ENCODE measurements at places on chromosomes 11 and 22.

DNA sequence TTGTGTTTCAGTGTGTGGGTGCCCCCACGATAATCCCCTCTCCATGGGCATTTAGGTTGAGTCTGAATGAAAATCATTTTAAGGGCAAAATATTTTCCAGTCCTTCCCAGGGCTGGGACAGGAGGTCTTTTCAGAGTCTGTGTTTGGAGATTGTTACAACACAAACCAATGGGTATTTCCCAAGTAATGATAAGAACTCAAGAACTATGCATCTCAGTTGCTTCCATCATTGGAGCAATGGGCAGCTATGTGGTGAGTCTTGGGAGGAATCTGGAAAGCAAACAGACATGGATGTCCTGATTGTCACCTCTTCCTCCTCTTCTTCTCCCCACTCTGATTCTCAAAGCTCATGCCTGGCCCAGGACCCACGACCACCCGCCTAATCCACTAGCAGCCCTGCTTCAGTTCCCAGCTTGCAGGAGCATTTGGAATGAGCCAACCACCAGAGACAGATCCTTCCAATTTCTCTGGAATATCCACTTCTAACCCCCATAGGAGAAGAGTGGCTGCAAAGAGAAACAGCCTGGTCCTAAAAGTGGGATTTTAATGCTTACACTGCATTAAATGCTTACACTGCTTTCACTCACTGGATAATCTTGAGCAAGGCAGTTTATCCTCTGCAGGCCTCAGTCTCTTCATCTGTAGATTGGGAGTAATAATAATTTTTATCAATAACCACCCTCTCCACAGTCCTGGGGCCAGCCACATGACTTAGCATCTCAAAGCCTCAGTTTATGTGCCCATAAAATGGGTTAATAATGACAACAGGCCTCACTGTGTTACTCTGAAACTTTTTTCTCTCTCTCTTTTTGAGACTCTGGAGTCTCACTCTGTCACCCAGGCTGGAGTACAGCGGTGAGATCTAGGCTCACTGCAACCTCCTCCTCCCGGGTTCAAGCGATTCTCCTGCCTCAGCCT, 404.3 kb downstream of the MN1 start:
- no peak for DNase-seq

DNA sequence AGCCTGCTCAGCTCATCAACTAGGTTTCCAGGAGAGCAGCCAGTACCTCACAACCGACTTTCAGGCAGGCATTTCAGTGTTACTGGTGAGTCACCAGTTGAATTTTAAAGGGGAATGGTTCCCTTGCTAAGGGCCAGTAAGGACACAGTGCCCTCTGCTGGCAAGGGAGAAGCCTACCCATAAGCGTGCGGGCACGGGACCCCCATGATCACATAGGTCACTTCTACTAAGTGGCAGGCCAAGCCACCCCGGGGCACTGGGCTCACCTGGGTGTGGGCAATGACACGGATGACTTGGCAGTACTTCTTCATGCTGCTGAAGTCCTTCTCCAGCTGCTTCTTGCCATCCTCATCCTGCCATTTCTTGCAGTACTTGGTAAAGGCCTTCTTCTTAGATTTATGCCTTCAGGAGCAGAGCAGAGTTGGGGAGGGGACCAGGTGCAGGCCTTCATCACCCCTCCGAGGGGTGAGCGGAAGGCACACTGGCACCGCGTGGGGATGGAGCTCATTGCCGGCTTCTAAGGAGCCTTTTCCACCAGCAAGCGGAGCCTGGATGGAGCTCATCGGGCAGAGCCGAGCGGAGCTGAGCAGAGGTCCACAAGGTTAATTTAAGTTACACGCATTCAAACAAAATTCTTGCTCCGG, 2.9 kb downstream of the RPL3 start:
- peak; percentile 56 for DNase-seq

DNA sequence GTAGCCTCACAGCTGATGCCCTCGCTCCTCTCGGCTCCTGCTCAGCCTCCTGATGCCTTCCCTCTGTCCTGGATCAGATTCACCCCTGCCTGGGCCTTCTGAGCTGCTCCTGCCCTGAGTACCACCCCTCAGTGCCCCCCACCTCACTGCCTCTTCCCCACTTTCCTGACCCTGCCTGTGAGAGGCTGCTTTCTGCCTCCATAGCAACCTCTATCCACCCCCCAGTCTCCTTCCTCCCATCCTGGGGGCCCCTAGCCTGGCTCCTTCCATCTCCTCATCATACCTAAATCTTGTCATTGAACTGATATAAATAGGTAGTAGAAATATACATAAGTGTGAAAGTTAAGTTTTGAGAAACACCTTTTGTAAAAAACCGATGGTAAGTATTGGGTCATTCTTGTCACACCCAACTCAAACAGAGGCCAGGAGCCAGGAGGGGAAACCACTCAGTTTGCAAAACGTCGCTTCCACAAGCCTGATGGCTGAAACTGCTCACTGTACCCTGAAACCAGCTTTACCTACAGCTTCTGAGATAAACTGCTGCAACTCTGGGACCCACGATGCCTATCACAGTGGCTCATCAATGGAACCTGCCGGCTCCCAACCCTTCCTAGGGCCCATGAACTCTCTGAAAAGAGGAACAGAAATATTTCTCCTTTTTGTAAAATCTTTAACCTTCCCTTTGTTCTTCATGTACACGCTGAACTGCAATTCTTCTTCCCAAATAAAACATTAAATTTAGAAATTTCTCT, 4.8 kb upstream of the APOBEC3H start:
- no peak for DNase-seq

DNA sequence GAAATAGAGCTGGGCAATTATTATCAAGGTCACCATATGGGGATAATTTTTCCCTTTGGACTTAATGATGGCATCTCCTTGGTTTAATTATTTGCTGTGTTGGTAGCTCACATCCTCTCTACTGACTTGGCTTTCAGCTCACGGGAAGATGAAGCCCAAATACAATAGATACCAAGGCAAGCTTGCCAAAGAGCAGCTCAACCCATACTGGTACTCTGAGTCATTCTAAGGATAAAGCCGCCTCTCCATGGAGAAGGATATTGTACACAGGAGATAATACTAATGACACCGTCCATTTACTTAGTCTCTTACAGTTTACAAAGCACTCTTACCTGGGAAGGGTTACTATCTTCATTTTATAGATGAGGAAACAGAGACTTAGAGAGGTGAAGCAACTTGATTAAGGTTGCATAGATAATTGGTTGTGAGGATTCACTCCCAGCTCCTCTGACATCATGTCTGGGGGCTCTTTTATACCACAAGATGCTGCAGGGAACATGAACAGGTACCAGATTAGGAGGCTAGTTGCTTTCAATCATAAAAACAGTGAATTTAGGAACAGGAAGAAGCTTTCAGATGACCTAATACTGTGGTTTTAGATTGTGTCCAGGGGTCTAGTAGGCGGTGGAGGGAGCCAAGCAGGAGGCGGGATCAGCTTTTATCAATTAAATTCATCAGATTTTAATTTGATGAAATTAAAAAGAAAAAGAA, 48.3 kb upstream of the PICALM start:
- DNase-seq: no peak

DNA sequence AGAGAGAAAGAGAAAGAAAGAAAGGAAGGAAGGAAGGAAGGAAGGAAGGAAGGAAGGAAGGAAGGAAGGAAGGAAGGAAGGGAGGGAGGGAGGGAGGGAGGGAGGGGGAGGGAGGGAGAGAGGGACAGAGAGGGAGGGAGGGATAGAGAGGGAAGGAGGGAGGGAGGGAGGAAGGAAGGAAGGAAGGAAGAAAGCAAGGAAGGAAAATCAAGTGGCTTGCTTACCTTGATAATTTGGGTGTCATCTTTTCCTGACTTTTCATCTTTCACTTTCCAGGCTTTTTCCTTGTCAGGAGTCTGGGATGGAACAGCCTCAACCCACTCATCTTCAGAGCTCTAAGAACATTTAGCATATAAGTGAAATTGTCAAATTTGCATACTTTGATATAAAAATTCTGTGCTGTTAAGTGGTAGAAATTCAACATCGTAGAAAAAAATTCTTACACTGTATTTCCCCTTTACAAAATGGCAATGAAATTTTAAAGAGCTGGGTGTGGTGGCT, 14.9 kb downstream of the CWF19L2 start:
- no peak for DNase-seq

- DNase-seq: no peak
These were observed 19.7 kb downstream of the ALX4 start for GRCh38 chr11:44290208-44290607.

DNA sequence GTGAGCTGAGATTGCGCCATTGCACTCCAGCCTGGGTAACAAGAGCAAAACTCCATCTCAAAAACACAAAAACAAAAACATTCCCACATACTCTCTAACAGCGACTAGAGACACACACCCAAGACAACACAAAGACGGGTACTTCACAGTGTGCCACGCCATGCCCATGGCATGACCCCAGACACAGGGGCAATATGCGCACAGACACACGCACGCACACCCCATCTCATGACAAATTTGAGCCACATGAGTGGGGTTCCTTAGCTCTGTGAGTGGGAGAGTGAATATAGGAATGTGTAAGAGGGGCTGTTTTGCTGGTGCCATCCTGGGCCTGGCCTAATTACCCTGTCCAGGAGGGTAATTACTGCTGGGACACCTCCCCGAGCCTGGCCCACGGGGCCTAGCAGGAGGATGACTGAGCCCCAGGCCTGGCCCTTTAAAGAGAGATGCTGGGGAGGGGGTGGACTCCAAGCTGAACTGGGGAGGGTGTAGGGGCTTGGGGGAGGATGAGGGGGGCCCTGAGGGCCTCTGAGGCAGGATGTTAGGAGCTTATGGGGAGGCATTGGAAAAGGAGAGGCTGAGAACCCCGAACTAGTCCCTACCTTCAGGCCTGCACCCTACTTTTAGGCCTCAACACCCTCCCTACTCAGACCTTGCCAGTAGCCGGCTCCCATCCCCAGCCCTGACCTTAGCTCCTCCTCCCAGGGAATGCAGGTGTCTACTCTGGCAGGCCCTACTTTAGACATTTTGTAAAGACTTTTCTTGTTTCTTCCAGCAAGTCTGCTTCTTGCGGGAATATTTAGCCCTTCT, 1.5 kb downstream of the LTBP3 start:
- no peak for DNase-seq

GRCh38 chr11:120966840-120967239, 57.1 kb upstream of the TBCEL start:
- no peak for DNase-seq

DNA sequence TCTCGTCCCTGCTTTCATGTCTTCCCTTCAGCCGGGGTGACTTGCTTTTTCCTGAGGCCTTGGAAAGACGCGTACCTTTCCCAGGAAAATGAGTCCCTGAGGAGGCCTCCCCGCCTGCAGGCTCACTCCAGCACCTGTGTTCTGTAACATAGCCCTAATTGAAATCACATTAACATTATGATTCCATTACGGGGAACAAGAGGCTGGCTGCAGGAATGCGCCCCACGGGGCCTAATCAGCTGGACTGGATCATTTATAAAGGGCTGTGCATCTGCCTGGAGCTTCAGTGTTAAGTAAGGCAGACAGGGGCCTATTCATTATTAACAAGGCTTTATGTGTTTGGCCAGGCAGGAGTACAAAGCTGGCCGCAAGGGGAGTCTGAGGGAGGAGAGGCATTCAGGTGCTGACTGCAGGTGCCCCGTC, 41.9 kb upstream of the TSPAN18 start:
- DNase-seq: no peak

GRCh38 chr11:120869516-120870011, 154.3 kb upstream of the TBCEL start:
- DNase-seq: no peak

All from stimulated activated CD4-positive, alpha-beta T cell treated with anti-CD3 and anti-CD28 coated beads, Interleukin-1b, Interleukin-23, amount 100 ng/mL, for 1 hour (primary cell).